ENCODE measurements at places on chromosomes 1 and 21. TPM values are rescaled to one million over a fixed set of nuclear protein-coding genes. Genes with fewer than 3 reads are reported as not detected.

CYP4Z1 gene
- total RNA-seq, result not detected

IGSF9 gene
- total RNA-seq, result not detected

BATF3 gene
- total RNA-seq, result 1.0 TPM

IL20 gene
- total RNA-seq, result not detected

LAMB3 gene
- total RNA-seq, result 4.6 TPM

SPRR5 gene
- not detected for total RNA-seq

OR2M3 gene
- total RNA-seq, result not detected

PRAMEF14 gene
- total RNA-seq, result not detected

SYNJ1 gene
- 3.7 TPM for total RNA-seq

VWA5B1 gene
- total RNA-seq, result not detected

HPCA gene
- not detected for total RNA-seq

ROR1 gene
- 0.16 TPM for total RNA-seq

RGS13 gene
- not detected for total RNA-seq

UBXN11 gene
- 2.3 TPM for total RNA-seq

TMEM82 gene
- total RNA-seq, result not detected

CASQ1 gene
- total RNA-seq, result not detected

CLCA4 gene
- total RNA-seq, result not detected

FOXD3 gene
- not detected for total RNA-seq

AQP10 gene
- total RNA-seq, result not detected

TCHH gene
- total RNA-seq, result 0.06 TPM

RO60 gene
- total RNA-seq, result 129 TPM

ARMH1 gene
- 0.25 TPM for total RNA-seq

TCHHL1 gene
- total RNA-seq, result not detected

AADACL4 gene
- total RNA-seq, result not detected

NBPF20 gene
- total RNA-seq, result 4.6 TPM

G0S2 gene
- 0.65 TPM for total RNA-seq

PROK1 gene
- not detected for total RNA-seq

All from bladder microvascular endothelial cell (primary cell).